ENCODE measurements at places on chromosomes 2 and 18.

GRCh38 chr2:84435345-84436025, 23.6 kb downstream of the SUCLG1 start:
- DNase-seq, result no peak

GRCh38 chr2:242043538-242044312, 174.2 kb downstream of the RTP5 start:
- no peak for DNase-seq

DNA sequence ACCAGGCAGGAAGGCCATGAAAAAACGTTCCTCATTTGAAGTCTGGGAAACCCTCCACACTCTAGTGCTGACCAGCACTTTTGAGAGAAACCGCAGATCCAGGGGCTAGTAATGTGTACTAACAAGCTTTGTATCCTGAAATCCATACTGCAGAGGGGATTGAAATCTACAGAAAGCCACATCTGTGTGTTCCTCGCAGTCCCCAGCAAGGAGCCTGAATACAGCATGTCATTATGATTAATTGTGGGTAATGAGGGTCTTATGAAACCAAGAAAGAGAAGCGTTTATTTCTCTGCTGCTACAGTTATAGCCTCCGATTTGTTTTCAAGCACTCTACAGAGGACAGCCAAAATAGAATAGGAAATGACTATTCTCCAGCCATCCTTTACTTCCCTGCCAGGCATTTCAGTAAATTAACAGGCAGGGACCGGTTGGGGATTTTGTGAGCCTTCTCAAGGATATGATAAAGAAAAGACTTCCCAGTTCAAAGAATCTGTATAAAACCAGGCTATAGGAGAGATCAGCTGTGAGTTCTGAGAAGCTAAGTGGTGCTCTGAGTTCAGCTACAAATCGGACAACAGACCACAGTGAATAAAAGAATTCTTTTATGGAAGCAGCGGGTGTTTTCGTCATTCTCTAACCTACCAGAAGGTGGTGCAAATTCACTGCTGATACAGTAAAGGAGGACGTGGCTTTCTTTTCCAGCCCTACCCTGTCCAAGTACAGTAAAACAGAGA, 133.4 kb downstream of the INSIG2 start:
- no peak for DNase-seq

DNA sequence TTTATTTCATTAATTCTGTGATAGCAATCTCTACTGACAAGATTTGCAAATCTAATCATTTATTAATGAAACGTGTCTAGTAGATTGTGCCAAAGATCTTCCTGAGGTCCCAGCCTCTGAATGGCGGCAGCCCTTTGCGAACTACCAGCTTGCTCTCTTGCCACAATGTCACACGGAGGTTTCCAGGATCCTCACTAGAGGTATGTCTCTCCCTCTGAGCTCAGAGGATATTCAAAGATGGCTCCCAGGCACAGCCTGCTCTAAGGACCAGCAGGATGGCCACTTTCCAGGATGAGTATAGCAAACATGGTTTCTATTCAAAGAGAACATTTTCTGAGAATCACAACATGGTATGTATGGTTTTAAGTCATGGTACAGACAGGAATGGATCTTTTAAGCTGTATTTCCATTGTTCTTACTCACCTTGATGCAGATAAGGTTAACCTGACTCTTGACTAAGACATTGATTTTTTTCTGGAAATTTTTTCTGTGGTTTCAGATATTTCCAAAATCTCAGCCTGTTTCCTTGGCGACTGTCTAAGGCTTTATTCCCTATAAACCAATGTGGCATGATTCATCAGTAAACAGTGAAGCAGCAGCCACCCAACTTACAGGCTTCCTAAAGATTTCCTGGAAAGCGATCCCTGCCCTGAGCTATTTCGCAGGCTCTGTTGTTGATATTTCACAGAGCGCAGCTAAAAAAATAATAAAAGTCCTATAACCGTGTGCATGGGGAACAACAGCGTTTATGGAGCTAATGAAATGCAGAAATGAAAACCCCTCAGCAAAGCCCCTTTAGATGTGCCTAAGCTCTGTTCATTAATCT, 54.1 kb upstream of the KLF7 start:
- DNase-seq, result no peak

- no peak for DNase-seq
Observed at GRCh38 chr2:39150102-39150562, 29.3 kb upstream of the SOS1 start.

DNA sequence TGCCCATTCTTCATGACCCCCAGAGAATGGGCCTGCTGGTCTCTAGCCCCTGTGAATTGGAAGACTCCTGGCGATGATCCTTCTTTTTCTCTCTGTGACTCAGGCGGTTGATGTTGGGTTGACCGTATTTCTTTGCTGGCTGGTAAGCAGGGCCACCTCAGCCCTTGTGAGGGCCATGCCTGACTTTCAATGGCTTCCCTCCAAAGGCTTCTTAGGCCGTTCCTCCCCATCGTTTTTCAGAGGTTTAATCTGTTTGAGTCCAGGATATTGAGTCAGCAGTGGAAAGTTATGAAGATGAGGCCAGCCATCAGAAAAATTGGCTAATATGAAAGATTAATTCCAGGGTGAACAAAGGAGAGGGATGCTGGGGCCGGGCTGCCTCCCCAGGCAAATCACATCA, 13.6 kb downstream of the HPCAL1 start:
- DNase-seq, result no peak

GRCh38 chr2:128792476-128793054, 473.9 kb upstream of the HS6ST1 start:
- DNase-seq, result no peak

GRCh38 chr2:207833251-207833751, 63.6 kb upstream of the FZD5 start:
- DNase-seq, result no peak

GRCh38 chr2:134576478-134576877, 142.3 kb downstream of the TMEM163 start:
- DNase-seq, result no peak

GRCh38 chr2:191188550-191189093, 37.8 kb upstream of the STAT4 start:
- no peak for DNase-seq

DNA sequence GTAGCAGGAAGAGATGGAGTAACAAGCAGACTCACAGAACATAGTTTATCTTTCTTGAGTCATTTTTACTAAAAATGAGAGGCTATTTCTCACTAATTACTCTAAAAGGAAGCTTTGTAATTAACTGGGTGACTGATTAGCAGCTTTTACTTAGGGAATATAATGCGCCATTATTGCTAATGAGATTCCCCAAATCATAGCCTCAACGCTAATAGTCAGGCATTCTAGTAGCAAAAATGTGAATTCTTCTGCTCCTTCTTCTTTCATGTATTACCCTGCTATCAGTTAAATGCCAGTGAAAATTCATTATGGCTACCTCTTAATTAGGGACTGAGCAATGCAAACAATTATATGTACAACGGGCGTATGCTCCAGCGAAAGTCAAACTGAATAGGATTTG, 349.8 kb downstream of the CDH19 start:
- no peak for DNase-seq

DNA sequence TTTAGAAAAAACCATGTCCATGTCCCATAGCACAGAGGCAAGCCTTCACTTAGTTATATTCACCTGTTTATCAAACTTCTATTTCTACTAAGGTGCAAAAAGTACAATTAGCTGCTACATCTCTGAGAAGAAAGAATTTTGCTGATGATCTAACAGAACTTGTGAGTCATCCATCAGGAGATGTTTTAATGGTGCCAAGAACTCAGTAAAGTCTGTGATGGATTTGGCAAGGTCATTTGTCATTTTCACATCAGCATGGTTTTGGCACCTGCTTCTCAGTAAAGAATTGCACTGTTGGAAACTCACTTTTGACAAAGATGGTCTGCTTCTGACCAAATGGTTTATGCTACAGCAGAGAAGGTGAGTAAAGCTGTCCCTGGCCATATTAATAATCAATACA, 195.7 kb upstream of the TMEFF2 start:
- DNase-seq, result no peak

Measured in activated CD8-positive, alpha-beta memory T cell treated with anti-CD3 and anti-CD28 coated beads for 1 hour (primary cell).